ENCODE measurements at places on chromosomes 12 and 14. TPM values are rescaled to one million over a fixed set of nuclear protein-coding genes. Genes with fewer than 3 reads are reported as not detected.

The ARHGEF40 gene
- total RNA-seq = 23.5 TPM

The SOAT2 gene
- not detected for total RNA-seq

The SMCO2 gene
- total RNA-seq = 0.46 TPM

The OASL gene
- 0.46 TPM for total RNA-seq

The TMEM63C gene
- 12.7 TPM for total RNA-seq

The KRT77 gene
- total RNA-seq = not detected

The CLEC1B gene
- not detected for total RNA-seq

The ITGB7 gene
- 0.46 TPM for total RNA-seq

The SLC35E3 gene
- 11.8 TPM for total RNA-seq

The FAM90A1 gene
- not detected for total RNA-seq

The SDSL gene
- total RNA-seq = 5.1 TPM

The HOXC10 gene
- total RNA-seq = not detected

The PKP2 gene
- total RNA-seq = 6.9 TPM

The TAS2R50 gene
- 7.6 TPM for total RNA-seq

The PPM1H gene
- 27.0 TPM for total RNA-seq

The ISM2 gene
- total RNA-seq = 1.8 TPM

The SLC17A8 gene
- total RNA-seq = 10.1 TPM

The INTS13 gene
- 33.4 TPM for total RNA-seq

The TRPV4 gene
- 0.92 TPM for total RNA-seq

The GAPDH gene
- total RNA-seq = 2,434 TPM

The METAP2 gene
- 51.0 TPM for total RNA-seq

The CHGA gene
- 59.1 TPM for total RNA-seq

The DENR gene
- total RNA-seq = 62.3 TPM

The BDKRB2 gene
- total RNA-seq = 0.69 TPM

The BDKRB1 gene
- total RNA-seq = not detected

The RD3L gene
- 1.2 TPM for total RNA-seq

The SPIC gene
- total RNA-seq = not detected

The ANKRD33 gene
- total RNA-seq = not detected
